H7 (cell line): ENCODE measurements at places on chromosomes 5 and 9. TPM values are rescaled to one million over a fixed set of nuclear protein-coding genes. Genes with fewer than 3 reads are reported as not detected.

DNA sequence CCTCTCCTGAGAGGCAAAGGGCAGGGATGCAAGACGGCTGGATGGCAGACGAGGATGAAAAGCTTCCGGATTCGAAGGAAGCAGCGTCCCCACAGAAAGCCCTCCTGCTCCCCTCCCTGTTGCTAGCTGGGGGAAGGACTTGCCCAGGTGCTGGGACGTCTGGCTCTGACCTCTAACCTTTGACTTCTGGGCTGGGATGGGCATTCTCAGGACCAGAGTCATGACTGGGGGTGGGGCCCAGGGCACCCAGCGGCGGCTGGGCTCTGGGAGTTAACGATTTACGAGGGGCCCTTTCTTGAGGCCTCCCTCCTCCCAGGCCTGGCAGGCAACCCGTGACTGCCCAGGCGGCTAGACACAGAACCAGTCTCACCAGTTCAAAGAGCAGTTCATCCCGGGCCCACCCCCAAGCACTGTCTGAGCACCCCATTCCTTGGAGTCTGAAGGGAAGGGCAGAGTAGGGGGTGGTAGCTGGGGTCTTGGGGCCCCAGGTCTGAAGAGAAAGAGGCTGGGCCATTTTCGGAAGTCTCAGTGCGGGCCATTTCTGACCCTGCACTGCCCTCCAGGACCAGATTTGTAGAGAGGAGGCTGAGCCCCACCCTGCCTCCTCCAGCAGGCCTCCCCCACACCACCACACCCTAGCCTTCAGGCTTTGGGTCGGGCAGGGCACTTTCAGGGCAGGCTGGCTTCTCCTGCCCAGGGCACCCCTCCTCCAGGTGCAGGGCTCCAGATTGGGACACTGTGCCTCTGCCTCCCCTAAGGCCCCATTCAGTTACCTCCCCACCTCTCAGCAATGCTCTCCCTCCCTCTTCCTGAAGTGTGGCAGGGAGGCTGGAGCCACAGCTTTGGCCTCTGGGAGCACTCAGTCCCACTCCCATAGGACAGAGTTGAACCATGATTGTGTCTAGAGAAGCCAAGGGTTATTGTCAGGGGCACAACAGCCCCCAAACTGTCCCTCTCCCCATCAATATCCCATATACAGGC is 5.0 kb upstream of the CXXC5 start:
- peak; percentile 69 for DNase-seq

The PITX1 gene
- total RNA-seq: not detected in 2 replicates

The CCDC192 gene
- total RNA-seq: 0.24 and 1.1 TPM in 2 replicates

DNA sequence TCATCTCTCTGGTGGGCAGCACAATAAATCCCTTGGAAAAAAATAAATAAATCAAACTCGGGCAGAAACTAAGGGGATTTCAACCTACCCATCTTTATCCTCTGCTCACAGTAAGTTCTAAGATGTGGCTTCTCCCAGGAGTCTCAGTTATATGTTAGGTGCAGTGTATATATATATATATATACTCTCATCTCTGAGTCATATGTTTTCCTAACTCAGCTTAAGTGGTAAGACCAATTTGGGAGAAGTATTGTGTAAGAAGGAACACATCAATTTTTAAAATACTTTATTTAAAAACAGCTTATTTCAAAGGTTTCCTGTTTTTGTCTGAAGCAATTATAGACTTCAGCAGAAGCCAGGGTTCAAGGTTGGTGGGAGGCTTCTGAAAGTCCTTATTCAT is 20.3 kb upstream of the OSMR start:
- DNase-seq: no peak

- no peak for DNase-seq
These were observed 79.8 kb upstream of the KLF9 start for GRCh38 chr9:70494221-70494620.

- no peak for DNase-seq
These were observed 75.1 kb upstream of the ATG10 start for GRCh38 chr5:81896764-81897163.

The NCBP1 gene
- 34.1 and 35.3 TPM in 2 replicates for total RNA-seq

GRCh38 chr9:114122136-114123027 is 23.3 kb upstream of the KIF12 start:
- no peak for DNase-seq

The GABRA1 gene
- total RNA-seq: 0.76 and 1.4 TPM in 2 replicates
